CD4-positive, CD25-positive, alpha-beta regulatory T cell (primary cell): ENCODE measurements at places on chromosomes 5 and 9. TPM values are rescaled to one million over a fixed set of nuclear protein-coding genes. Genes with fewer than 3 reads are reported as not detected.

The SIT1 gene
- polyA plus RNA-seq = 287 TPM

The ODF2 gene
- polyA plus RNA-seq = 12.9 TPM

The PELO gene
- polyA plus RNA-seq = 3.8 TPM

The LMX1B gene
- not detected for polyA plus RNA-seq

The ACTBL2 gene
- polyA plus RNA-seq = not detected

The OGN gene
- 1.3 TPM for polyA plus RNA-seq

GRCh38 chr9:73715591-73715990 is 563.9 kb downstream of the ANXA1 start:
- DNase-seq = no peak

GRCh38 chr5:172905346-172906140 is 53.7 kb upstream of the RPL26L1 start:
- DNase-seq = no peak

DNA sequence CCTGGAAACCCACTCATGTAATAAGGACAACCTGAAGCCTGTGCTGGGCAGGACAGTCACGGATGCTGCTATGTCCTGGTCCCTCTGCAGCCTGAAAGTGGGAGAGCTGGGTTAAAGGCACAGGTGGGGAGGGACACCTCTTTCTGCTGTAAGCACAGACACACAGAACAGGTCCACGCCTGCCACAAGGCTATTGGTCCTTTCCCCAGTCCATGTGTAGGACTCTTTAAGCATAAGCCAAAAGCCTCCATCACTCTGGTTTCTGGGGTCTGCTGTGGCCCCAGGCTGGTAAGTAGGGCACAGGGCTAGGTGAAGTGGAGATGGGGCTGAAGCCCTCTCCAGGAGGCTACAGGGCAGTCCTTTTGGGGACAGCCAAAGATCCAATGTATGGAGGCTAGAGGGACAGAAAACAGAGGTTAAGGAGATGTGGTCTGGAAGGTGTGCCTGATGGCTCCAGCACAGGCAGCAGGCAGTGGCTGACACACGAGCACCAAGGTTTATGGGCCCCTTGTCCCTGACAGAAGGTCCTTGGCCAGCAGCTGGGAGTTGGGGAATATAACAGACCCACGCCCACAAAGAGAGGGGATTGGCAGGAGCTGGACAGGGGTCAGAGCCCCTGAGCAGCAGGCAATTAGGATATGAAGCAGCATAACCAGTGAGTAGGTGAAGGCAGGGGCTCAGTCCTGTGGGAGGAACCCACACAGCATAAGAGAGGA is 203.6 kb upstream of the MVB12B start:
- DNase-seq = no peak

GRCh38 chr5:124121198-124121597 is 609.2 kb downstream of the CSNK1G3 start:
- no peak for DNase-seq

DNA sequence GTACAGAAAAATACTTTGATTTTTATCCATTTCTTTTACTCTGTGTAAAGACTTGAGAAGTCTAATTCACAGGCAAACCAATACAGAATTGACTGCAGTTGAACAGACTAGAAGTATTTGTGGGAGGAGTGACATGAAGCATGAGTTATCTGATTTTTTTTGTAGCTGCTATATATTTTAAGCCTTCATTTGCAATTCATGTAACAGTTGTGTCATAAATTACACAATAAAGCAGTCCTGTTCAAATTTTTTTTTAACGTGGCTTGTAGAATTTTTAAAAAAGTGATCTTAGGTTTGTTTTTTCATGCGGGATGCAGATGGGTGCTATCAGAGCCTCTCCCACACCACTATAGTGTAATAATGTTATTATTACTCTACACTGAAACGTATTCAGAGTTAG is 2.9 kb upstream of the MAML1 start:
- DNase-seq = no peak

DNA sequence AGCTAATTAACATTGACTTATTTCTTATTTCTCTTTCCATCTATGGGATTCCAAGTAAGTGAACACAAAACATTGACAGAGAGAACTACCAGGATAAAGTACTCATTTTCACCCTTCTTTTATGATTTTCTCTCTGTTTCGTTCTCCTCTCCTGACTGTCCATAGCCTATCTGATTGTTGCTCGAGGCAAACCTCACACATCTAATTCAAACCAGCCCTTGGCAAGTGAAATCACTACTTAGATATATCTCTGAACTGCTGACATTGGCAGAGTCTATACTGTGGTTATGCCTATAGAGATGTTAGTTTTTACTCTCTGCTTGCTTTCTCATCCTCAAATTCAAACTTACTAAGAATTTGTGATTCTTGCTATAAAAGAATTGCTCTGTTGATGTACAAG is 248.8 kb downstream of the ISL1 start:
- DNase-seq = no peak

DNA sequence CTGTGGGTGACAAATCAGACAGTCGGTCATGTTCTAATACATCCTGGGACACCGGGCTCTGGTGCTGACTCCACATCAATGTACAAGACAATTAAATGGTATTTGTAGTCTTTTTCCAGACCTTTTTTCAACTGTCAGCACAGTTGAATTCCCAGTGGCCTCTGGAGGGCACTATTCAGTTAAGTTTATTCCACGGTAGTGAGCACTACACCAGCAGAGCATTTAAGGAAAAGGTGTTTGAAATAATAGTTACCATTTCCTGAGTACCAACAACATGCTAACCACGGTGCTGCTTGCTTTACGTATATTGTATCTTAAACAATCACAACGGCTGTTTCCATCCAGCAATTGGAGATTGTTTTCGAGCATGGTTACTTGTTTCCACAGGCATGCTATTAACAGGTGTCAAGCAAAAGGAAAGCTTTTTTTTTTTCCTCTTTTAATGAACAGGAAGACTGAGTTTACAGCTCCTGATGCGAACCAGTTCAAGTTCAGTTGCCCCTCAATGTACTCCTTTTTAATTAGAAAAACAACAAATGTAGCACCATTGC is 186.7 kb downstream of the PDZD2 start:
- no peak for DNase-seq

GRCh38 chr9:138023394-138024124 is 146.0 kb downstream of the CACNA1B start:
- no peak for DNase-seq

- no peak for DNase-seq
These were observed 2.5 kb downstream of the FLT4 start for GRCh38 chr5:180646963-180647305.
